ENCODE measurements at places on chromosomes 3 and 15. TPM values are rescaled to one million over a fixed set of nuclear protein-coding genes. Genes with fewer than 3 reads are reported as not detected.

DNA sequence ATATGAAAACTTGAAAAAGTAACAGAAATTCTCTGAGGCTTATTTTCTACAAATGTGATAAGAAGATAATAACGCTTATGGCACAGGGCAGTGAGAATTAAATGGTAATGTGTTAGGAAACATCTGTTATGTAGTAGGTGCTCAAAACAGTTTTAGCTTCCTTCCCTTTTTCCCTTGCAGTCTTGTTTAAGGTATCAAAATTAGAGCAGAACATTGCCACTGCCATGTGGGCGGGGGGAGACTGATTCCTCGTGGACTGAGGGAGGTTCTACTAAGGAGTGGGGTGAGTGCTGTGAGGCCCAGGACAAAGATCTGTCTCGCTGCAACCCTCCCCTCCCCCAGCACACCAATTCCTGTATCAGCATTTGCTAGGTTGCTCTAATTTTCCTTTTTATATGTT is 702.4 kb downstream of the TUSC7 start:
- DNase-seq, result no peak

The MKRN2 gene
- polyA plus RNA-seq, result 49.9 TPM

- DNase-seq, result no peak
Observed at GRCh38 chr15:55685286-55685685, 57.7 kb downstream of the PRTG start.

- no peak for DNase-seq
Observed at GRCh38 chr3:154886437-154886836, 193.7 kb upstream of the MME start.

DNA sequence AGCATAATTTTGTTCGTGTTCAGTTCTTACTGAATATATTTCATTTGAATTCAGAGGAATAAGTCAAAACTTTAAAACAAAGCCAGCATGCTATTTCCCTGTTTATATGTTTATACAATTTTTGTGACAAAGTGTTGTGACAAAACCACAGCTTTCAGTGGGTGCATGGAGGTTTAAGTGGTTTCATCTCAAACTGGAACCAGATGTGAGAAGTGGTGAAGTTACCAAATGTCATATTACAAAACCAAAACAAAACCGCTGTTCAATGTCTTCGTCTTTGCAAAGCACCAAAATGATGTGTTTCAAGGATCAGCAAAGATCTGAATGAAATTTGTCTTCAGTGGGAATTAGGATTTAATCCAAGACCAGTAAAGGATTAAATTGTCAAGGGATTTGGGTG is 59.3 kb upstream of the OSTN start:
- no peak for DNase-seq

- DNase-seq, result no peak
Observed at GRCh38 chr3:56361731-56362130, 106.5 kb downstream of the ERC2 start.
